ENCODE measurements at places on chromosomes 1 and 21.
A peak's percentile ranks its signal among the peaks of the same experiment; 100 is the strongest.

DNA sequence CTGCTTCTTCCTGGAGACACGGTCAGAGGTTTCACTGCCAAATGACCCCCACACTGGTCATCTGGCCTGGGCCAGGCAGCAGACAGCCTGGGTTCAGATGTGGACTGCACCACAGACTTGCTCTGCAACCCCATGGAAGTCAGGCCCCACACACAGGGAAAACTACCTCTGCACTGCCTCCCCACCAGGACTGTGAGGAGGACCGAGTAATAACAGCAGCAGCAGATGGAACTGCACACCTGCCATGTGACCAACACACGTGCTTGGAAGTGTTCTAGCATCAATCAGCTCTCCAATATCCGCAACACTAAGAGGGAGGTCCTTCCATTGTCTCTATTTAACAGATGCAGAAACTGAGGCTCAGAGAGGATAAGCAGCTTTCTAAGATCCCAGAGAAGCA is 51.4 kb downstream of the SLC9A1 start:
- no peak for DNase-seq

DNA sequence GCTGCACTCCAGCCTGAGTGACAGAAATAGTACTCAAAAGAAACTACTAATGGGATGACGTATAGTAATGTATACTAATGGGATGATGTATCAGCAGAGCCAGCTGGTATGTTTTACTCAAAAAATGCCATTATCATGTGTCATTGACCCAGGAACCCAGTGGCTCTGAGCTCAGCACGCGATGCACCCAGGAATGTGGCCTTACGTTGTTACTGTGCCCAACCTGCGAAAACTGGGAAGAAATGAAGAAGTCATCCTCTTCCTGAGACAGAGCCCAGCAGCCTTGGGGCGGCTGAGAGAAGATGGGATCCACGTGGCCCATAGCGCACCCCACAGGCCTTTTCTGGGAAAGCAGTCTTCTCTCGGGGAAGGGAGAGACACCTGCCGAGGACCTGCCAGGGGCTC is 8.8 kb downstream of the UBE2J2 start:
- no peak for DNase-seq

- no peak for DNase-seq
These were observed 74.7 kb downstream of the NTPCR start for GRCh38 chr1:233025157-233025556.

DNA sequence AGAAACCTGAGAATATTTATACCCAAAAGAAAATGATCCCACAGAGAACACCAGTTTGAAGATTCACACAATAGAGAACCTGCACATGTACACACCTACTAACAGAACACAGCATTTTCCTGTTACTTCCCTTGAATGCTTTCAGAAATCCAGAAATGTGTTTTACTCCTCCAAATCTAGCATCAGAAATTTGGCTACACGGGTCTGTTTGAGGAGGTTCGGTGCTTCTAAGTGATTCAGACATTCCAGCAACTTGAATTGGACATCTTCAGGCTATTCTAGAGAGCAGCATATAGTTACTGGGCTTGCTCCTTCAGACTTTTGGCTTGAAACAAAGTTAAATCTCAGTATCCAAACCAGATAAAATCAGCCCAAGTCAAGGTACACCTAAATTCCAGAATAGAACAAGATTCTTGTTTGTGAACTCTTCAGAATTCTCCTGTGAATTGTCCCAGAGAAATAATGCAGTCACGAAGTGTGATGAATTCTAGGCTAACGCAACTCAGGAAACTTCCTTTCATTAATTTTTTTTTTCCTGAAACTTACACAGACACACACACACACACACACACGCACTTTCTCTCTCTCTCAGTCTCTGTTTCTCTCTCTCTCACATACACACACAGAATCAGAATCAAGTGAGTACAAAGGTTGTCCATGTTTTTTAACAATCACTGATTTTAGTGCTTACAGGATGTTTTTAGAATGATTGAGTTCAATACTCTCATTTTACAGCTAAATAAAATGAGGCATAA is 278.4 kb upstream of the SNX7 start:
- no peak for DNase-seq

DNA sequence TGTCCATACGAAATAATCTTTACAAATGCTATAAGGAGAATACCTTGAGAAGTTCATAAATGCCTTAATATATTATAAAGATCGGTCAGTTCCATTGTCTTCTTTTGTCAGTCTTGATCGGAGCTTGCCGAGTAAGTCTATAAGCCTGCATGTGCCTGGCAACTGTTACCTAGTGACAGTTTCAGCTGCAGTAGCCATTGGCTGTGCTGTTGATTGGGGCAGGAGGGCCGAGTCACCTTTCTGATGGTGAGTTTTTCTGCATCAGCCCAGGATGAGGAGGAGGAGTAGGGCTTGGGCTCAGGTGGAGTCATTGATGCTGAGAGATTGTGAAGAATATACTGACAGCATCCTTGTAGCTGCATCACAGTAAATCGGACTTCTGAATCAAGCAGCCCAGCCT is 1.9 kb upstream of the GPR52 start:
- DNase-seq: no peak

DNA sequence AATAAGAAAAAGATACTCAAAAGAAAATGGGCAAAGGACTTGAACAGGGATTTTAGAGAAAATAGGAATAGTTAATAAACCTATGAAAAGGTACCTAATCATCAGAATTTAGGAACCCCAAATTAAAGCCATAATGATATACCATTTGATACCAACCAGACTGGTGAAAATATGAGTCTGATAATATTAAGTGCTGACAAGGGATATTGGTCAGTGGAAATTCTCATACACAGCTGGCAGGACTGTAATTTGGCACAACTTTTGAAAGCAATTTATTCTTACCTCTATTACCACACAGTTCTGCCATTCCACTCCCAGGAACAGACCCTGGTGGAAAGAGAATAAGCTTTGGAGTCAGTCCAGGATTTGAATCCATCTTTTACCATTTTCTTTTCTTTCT is 111.3 kb downstream of the KIF26B start:
- no peak for DNase-seq

DNA sequence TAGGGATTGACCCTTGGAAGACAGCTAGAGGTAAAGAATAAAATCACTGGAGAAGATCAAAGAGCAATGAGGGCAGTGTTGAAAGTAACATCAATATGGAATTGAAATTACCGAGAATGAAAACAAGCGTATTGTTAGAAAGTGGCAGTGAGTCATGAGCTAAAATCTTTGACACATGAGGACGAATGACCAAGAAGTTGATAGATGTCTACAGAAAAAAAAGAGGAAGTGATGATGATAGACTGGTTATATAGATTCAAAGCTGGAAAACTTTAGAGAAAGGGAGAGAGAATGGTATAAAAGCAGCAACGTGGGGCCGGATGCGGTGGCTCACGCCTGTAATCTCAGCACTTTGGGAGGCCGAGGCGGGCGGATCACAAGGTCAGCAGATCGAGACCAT is 12.5 kb upstream of the DNM3 start:
- DNase-seq: no peak

- DNase-seq: no peak
These were observed 14.1 kb downstream of the DPYD start for GRCh38 chr1:97906567-97907241.

DNA sequence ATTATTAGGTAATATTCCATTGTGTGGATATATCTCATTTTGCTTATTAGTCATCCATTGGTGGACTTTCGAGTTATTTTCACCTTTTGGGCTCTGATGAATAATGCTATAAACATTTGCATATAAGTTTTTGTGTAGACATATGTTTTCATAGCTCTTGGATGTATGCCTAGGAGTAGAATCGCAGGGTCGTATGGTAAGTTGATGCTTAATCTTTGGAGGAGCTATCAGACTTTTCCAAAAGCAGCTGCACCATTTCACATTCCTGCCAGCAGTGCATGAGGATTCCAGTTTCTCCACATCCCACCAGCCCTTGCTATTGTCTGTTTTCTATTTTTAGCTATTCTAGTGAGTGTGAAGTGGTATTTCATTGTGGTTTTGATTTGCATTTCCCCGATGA is 120.3 kb upstream of the TMEM51 start:
- no peak for DNase-seq

DNA sequence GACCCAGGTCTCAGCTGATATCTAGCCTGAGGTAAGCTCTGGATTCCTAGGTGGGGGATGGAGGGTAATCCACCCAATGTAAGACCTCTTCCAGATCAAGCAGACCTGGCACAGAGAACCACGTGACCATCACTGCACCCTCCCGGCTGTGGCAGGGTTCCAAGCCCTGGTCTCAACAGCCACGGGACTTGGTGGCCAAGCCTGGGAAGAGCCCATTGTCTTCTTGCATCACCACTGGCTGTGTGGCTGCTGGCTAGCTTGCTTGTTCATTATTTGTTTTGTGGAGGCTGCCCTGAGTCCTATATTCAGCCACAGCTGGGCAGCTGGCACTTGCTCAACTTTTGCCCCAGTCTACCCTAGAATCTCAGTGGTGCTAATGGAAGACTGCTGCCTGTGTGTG is 24.1 kb upstream of the NFASC start:
- DNase-seq: no peak

- no peak for DNase-seq
These were observed 20.7 kb downstream of the NR5A2 start for GRCh38 chr1:200048244-200048643.

- peak; percentile 15 for DNase-seq
These were observed 605 bp upstream of the RABGGTB start for GRCh38 chr1:75785320-75785982.

GRCh38 chr1:112251766-112252506 is 144.1 kb upstream of the CTTNBP2NL start:
- no peak for DNase-seq

GRCh38 chr1:234629026-234629425 is 19.0 kb upstream of the IRF2BP2 start:
- no peak for DNase-seq

DNA sequence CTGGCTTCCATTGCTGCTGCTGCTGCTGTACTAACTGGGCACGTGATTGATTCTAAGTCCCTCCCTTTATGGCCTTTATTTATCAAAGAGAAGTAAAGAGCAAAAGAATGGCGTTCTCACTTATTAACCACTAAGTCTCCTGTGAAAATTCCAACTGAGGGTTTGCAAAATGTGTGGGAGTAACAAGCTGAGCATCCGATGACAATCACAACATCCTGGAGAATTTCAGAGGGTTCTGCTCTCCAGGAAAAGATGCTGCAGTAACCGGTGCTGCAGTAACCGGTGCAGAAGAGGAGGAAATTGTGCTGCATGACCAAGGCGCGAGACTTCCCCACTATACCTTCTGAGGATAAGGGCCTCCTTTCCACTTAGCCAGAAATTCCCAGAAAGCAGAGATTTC is 12.7 kb upstream of the MX2 start:
- DNase-seq: no peak

- DNase-seq: no peak
These were observed 231.2 kb downstream of the DSCAM start for GRCh38 chr21:40615505-40616376.

GRCh38 chr1:54581621-54582035 is 33.6 kb downstream of the ACOT11 start:
- no peak for DNase-seq

- no peak for DNase-seq
These were observed 5.0 kb downstream of the NGF start for GRCh38 chr1:115332813-115333608.

DNA sequence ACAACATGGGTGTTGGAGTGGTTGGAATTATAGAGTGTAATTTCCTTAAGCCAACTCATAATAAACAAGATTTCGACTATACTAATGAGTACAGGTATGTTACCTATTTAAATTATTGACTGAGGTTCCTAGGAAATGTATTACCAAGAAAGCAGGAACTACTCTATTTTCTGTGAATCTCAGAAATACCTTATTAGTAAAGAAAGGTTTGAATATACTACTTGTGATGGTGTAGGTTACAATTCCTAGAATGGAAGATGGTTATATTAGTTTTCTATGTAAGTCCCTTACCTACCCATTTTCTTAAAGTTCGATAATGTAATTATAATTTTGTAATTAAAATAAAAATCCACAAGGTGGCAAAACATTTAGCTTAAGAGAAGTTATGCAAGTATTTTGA is 29.3 kb downstream of the MORC3 start:
- DNase-seq: no peak

GRCh38 chr21:44372616-44373015 is 19.2 kb downstream of the TRPM2 start:
- no peak for DNase-seq

GRCh38 chr1:37476460-37477197 is 2.2 kb downstream of the ZC3H12A start:
- no peak for DNase-seq

- no peak for DNase-seq
These were observed 9.8 kb downstream of the EDN2 start for GRCh38 chr1:41474490-41475271.

DNA sequence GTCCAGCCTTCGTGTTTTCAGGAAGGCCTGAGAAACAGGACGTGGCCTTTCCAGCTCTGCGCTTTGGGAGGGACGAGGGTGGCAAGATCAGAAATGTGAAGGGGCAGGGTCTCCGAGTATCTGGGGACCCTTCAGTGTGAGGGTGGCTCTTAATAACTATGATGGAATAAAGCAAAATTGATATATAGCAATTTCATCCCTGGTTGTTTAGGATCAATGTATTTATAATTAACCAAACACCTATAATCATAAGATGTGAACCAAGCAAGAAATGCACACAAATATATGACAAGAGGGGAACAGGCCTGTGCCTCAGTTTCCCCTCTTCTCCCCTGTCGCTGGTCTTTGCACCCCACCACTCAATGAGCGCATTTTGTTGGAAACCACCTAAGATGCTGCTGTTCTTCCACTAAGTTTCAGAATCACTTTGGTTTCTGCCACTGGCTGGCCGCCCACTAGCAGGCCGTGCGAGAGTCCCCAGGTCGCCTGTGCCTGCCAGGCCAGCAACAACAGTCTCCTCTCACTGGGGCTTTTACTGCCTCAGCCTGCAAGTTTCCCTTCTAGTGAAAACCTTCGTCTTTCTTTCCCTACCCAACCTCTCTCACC is 36.6 kb downstream of the UBASH3A start:
- DNase-seq: no peak

- DNase-seq: peak; percentile 25
These were observed 121.8 kb downstream of the HFM1 start for GRCh38 chr1:91282695-91283420.

DNA sequence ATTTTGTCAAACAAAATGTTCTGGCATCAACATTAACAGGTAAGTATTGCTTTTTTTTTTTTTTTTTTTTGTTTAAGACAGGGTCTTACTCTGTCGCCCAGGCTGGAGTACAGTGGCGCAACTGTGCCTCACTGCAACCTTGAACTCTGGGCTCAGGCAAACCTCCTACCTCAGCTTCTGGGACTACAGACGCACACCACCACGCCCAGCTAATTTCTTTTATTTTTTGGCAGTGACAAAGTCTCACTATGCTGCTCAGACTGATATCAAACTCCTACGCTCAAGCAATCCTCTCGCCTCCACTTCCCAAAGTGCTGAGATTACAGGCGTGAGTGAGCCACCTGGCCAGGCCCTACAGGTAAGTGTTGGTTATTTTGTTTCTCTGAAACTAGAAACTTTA is 2.4 kb downstream of the TUT4 start:
- DNase-seq: no peak

Data from memory B cell (primary cell).